ENCODE measurements at places on chromosomes 6 and 20. TPM values are rescaled to one million over a fixed set of nuclear protein-coding genes. Genes with fewer than 3 reads are reported as not detected.

GRCh38 chr6:119105282-119105681 is 26.8 kb upstream of the FAM184A start:
- DNase-seq: no peak
- H3K27me3 ChIP-seq: peaks cover 17% of the 10 kb centered on the region
- H3K4me3 ChIP-seq: no peak overlapping the region
- no peaks in the 10 kb centered on the region for H3K36me3 ChIP-seq
- H3K27ac ChIP-seq: no peak overlapping the region

- peak; percentile 39 for DNase-seq
- no peak overlapping the region for H3K27ac ChIP-seq
- peaks cover 50% of the 10 kb centered on the region for H3K27me3 ChIP-seq
- H3K36me3 ChIP-seq: no peaks in the 10 kb centered on the region
Observed at GRCh38 chr6:6057442-6058053, 50.8 kb upstream of the NRN1 start.

Gene FAM217A
- not detected for polyA plus RNA-seq

GRCh38 chr6:25302151-25302550 is 23.0 kb downstream of the CARMIL1 start:
- H3K36me3 ChIP-seq: no peaks in the 10 kb centered on the region
- H3K27me3 ChIP-seq: peaks cover under 1% of the 10 kb centered on the region
- H3K4me3 ChIP-seq: peak overlapping the region; percentile 53

Gene TSBP1
- polyA plus RNA-seq: not detected

DNA sequence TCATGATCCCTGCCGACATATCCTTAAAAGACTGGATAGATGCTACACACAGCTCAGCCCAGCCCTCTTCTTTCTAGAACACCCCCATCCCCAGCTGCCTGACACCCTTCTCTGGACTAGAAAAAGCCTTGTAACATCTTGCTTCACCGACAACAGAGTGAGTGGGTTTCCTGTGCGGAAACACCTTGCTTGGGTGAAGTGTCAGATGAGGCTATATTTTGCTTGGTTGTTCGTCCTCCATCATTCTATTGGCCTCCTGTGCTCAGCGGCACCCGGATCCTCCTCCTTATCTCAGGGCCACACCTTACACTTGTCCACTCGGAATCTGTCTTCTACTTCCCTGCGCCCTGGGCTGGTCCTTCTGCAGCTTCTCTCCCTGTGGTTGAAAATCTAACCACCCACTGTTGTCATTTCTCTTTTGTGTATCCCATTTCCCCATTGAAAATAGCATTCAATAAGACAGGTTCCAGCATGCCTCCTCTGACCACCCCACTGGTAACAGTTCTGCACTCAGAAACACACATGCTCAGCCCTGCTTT is 101.3 kb upstream of the MLN start:
- peak; percentile 59 for DNase-seq
- peaks cover 23% of the 10 kb centered on the region for H3K27me3 ChIP-seq
- H3K4me3 ChIP-seq: peak overlapping the region; percentile 62
- H3K4me1 ChIP-seq: peaks cover 45% of the 10 kb centered on the region
- no peaks in the 10 kb centered on the region for H3K36me3 ChIP-seq

Gene MRS2
- polyA plus RNA-seq: 22.8 TPM

GRCh38 chr20:17626217-17627007 is 55.6 kb downstream of the RRBP1 start:
- peaks cover 2% of the 10 kb centered on the region for H3K4me1 ChIP-seq
- H3K36me3 ChIP-seq: peaks cover 18% of the 10 kb centered on the region
- no peak overlapping the region for H3K27ac ChIP-seq
- DNase-seq: no peak
- no peak overlapping the region for H3K4me3 ChIP-seq
- H3K27me3 ChIP-seq: no peaks in the 10 kb centered on the region

- peaks cover 9% of the 10 kb centered on the region for H3K36me3 ChIP-seq
- H3K4me1 ChIP-seq: peaks cover 15% of the 10 kb centered on the region
- H3K27me3 ChIP-seq: no peaks in the 10 kb centered on the region
- H3K27ac ChIP-seq: peak overlapping the region; percentile 88
- H3K4me3 ChIP-seq: peak overlapping the region; percentile 96
- no peak for DNase-seq
Observed at GRCh38 chr20:59939879-59940128, 301 bp downstream of the PPP1R3D start.

- peaks cover 14% of the 10 kb centered on the region for H3K4me1 ChIP-seq
- H3K4me3 ChIP-seq: no peak overlapping the region
- DNase-seq: no peak
- no peak overlapping the region for H3K27ac ChIP-seq
Observed at GRCh38 chr6:169896826-169897456, 145.5 kb downstream of the ERMARD start.

GRCh38 chr20:23028392-23028791 is 6.7 kb upstream of the SSTR4 start:
- H3K4me1 ChIP-seq: no peaks in the 10 kb centered on the region
- no peak overlapping the region for H3K4me3 ChIP-seq
- no peak overlapping the region for H3K27ac ChIP-seq

DNA sequence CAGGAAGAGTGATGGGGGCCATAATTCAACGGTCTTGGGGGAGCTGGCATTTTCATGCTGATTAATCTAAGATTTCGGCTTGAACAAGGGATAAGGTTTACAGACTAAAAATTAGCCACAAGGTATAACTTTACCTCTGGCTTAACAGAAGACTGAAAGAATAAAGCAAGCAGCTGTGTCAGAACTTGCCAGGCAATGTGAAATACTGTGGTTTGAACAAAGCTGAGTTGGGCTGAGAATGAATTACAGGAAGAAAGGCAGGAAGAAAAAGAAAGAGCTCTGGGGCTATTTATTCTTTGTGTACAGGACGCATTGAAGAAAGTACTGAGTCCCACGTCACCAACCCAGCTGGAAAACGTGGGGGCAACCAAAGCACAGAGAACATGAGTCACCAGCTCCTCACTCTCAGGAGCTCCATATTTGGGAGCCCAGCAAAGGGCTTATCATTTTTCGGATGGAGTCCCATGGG is 121.5 kb upstream of the NEDD9 start:
- H3K36me3 ChIP-seq: peaks cover 46% of the 10 kb centered on the region
- peak overlapping the region; percentile 51 for H3K4me3 ChIP-seq
- H3K4me1 ChIP-seq: peaks cover 97% of the 10 kb centered on the region
- DNase-seq: no peak

GRCh38 chr6:162442687-162443086 is 284.9 kb downstream of the PRKN start:
- H3K4me1 ChIP-seq: no peaks in the 10 kb centered on the region
- no peak overlapping the region for H3K4me3 ChIP-seq
- no peak for DNase-seq
- peaks cover 14% of the 10 kb centered on the region for H3K36me3 ChIP-seq
- H3K27ac ChIP-seq: no peak overlapping the region
- no peaks in the 10 kb centered on the region for H3K27me3 ChIP-seq

DNA sequence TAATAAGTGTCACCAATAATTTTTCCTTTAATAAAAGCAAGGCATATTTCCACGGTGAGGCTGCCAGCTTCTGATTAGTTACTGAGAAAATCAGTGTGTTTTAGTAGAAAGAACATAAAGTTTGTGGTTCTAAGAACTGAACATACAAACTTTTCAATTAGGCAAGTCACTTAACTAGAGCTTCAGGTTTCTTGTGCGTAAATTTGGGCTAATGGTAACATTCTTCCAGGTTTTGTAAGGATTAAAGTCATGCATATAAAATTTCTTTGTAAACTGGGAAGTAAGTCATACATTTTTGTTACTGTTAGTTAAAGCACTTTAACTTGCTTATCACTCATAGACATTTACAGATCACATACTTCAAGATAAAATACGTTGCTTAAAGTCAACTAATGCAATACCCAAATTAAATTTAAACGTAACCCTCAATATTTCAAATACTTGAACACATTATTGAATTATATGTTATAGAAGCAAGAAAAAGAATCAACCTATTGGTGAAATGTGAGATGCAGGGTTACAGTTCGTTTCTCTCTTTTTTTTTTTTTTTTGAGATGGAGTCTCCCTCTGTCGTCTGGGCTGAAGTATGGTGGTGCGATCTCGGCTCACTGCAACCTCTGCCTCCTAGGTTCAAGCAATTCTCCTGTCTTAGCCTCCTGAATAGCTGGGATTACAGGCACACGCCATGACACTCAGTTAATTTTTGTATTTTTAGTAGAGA is 327.3 kb upstream of the NOX3 start:
- H3K4me3 ChIP-seq: no peak overlapping the region
- H3K27ac ChIP-seq: no peak overlapping the region
- no peaks in the 10 kb centered on the region for H3K4me1 ChIP-seq
- H3K27me3 ChIP-seq: no peaks in the 10 kb centered on the region

Gene SAMD3
- 0.84 TPM for polyA plus RNA-seq

GRCh38 chr6:72724545-72724944 is 102.7 kb downstream of the KCNQ5 start:
- H3K36me3 ChIP-seq: no peaks in the 10 kb centered on the region
- peaks cover 37% of the 10 kb centered on the region for H3K4me1 ChIP-seq
- no peak overlapping the region for H3K27ac ChIP-seq

GRCh38 chr6:3423439-3424184 is 33.2 kb downstream of the SLC22A23 start:
- H3K4me3 ChIP-seq: no peak overlapping the region
- DNase-seq: no peak
- no peak overlapping the region for H3K27ac ChIP-seq
- H3K4me1 ChIP-seq: no peaks in the 10 kb centered on the region

DNA sequence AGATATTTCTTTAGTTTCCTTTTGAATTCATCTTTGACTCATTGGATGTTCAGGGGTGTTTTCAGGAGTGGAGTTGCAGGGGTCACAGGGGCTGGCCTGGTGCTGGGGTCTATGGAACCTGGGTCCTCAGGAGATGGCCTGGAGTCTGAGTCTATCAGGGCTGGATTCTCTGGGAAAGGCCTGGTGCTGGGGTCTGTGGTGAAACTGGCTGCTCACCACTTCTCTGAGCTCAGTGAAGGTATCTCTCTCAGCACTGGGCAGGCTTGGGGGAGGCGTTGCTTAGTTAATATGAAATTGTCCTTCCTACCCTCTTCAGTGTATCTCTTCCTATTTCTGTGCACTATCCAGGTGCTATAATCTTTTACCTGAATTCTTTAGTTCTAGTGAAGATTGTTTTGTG is 83.1 kb upstream of the SLC24A3 start:
- H3K27me3 ChIP-seq: no peaks in the 10 kb centered on the region
- H3K4me1 ChIP-seq: no peaks in the 10 kb centered on the region
- no peak overlapping the region for H3K4me3 ChIP-seq
- no peak for DNase-seq

DNA sequence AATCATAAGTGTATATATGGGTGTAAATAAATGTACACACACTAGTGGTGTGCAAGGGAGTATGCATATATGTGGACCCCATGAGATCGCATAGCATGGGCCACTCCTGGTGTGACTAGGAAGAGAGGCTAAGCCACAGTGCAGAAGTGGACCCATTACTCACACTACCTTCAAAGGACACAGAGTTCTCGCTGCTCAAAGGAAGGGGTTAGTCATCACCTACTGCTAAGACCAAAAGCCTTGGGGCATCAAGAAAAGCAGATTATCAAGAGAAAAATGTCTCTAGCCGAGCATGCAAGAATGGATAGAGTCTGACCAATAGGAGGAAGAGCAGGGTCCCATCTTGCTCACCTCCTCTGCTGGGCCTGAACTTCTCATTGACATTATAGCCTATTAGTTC is 195.5 kb downstream of the MAFB start:
- no peaks in the 10 kb centered on the region for H3K36me3 ChIP-seq
- H3K4me1 ChIP-seq: no peaks in the 10 kb centered on the region
- peaks cover 6% of the 10 kb centered on the region for H3K27me3 ChIP-seq
- H3K27ac ChIP-seq: no peak overlapping the region
- H3K4me3 ChIP-seq: no peak overlapping the region
- no peak for DNase-seq

GRCh38 chr6:32112431-32112980 is 3.4 kb upstream of the TNXB start:
- peaks cover 27% of the 10 kb centered on the region for H3K4me1 ChIP-seq
- H3K4me3 ChIP-seq: no peak overlapping the region
- H3K36me3 ChIP-seq: no peaks in the 10 kb centered on the region
- H3K27ac ChIP-seq: peak overlapping the region; percentile 44

Gene RAB32
- 3.4 TPM for polyA plus RNA-seq

Gene SYCP2
- 0.35 TPM for polyA plus RNA-seq

DNA sequence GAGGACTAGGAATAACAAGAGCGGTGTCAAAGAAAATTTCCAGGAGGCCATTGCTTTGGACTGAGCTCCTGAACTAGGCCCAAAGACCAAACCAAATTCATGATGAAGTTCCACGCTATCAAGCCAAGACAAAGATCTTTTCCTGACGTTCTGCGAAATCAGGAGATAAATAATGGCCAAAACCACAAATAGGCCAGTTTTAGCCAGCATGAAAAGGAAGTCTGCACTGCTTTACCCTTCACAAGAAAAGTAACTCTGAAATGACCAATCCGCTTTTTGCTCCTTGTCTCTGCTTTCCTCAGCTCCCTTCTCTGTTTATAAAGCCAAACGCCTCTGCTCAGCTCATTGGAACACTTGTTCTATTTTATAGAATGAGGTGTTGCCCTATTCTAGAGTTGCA is 6.7 kb downstream of the NCOA5 start:
- H3K4me3 ChIP-seq: no peak overlapping the region
- no peak overlapping the region for H3K27ac ChIP-seq
- no peaks in the 10 kb centered on the region for H3K27me3 ChIP-seq
- peaks cover 57% of the 10 kb centered on the region for H3K4me1 ChIP-seq

All from naive B cell (primary cell).